Activated naive CD8-positive, alpha-beta T cell treated with anti-CD3 and anti-CD28 coated beads, Interleukin-2, amount 10 ng/mL, durations not matched to agents 7 days and 5 days (primary cell): ENCODE measurements at places on chromosomes 13 and 19.

DNA sequence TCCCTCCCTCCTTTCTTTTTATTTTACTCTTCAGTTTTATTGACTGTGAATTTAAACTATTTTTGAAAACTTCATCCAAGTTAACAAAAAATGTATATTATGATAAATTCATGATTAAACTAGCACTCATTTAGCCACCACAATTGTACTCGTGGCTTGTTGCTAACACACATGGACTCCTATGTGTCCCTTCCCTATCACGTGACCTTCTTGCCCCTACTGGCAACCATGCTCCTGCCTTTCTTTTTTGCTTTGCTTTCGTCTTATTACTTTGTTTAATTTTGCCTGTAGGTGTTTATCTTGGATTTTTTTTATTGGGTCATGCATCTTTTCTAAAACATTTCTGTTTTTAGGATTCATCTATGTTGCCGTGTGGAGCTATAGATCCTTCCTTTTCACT is 8.2 kb downstream of the CLC start:
- DNase-seq = no peak

DNA sequence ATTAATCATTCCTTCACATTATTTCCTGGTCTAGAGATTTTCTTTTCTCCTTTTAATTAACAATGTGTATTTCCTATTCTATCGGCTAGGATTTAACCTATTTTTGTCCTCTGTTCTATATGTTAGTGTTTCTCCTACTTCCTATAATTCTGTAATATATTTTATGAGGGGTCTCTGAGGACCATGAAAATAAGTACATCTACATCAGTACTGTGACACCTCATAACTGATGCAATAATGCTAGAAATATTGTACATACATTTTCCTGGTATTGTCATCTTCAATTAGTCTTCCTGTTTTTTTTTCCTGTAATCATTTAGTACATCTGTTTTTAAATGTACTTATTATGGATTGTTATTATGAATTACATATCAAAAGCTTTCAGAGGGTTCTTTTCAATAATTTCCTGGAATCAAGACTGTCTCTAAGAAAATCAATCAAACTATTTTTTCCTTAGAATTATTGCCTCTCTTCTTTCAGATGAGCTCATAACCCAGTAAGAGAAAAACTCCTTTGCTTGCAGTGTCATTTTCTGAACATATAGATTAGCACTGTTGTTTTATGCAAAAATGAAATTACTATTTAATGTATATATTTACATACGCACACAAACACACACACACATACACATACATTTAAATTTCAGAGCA is 1004.3 kb downstream of the SLITRK5 start:
- DNase-seq = no peak

DNA sequence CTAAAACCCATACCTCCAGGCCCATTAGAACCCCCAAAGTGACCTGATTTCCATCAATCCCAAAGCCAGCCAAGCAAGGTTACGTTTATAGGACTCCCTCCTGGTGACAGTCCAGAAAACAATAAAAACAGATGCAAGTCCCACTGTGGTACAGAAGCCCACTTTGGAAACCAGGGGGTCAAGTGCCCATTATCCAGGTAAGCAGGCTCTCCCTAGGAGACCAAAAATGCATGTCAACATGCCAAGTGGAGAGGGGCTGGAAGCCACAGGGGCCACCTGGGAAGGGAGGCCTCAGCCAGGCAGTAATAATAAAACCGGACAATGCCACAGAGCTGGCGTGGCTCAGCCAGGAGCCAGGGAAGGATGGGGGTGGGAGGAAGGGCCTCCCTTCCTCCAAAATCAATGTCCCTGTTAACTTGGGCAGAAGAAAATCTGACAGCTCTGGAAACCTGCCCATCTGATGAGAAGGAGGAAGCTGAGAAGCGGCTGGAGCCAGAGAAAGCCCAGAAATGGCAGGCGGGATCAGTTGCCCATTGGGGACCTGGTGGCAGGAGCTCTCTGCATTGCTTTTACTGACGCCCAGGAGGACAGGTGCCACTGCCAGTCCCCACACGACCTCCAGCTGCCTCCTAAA is 160.4 kb downstream of the ZIC5 start:
- no peak for DNase-seq

GRCh38 chr13:68506888-68507551 is 1276.9 kb upstream of the PCDH9 start:
- no peak for DNase-seq

DNA sequence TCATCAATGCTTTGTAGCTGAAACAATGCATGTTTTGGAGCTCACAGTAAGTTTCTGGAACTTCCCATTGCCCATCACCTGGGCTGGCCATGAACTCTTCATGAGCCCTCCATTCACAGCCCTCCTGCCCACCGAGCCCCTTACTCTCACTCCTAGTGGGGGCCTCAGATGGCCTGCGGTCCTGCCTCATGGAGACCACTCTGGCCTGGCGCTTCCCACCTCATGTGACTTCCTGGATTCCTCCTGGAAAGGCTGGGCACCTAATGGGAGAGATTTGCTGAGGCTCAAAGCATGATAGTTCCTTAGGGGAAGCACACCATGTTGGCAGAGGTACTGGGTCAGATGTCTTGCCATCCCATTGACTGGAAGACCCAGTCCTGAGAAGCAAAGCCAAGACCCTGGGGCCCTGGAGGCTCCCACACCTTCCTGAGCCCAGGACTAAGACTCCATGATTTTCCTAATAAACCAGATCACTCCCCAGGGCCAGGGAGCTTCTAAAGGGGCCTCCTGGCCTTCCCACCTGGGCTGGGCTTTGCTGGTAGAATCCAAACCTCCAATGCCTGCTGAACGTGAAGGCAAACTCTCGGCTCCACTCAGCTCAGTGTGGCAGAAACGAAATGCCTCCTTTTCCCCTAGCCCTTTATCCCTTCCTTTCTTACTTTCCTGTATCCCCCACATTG is 49.4 kb upstream of the ZNF536 start:
- DNase-seq = no peak

DNA sequence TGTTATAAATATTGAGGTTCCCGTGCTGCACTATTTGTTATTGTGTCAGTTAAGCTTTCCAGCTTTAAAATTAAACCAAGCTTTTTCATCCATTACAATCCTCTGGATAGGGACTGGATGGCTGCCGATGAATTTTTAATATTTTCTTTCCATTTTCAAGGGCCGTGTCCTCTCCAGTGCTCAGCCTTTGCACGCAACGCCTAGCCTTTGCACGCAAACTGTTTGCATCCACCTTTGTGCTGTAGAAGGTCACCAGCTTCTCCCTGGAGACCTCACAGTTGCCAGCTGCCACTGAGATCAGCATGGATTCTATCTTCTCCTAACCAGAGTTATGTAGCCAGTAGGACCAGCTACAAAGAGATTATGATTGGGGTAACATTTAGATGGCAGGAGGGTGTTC is 240.5 kb downstream of the SLC7A1 start:
- DNase-seq = no peak

DNA sequence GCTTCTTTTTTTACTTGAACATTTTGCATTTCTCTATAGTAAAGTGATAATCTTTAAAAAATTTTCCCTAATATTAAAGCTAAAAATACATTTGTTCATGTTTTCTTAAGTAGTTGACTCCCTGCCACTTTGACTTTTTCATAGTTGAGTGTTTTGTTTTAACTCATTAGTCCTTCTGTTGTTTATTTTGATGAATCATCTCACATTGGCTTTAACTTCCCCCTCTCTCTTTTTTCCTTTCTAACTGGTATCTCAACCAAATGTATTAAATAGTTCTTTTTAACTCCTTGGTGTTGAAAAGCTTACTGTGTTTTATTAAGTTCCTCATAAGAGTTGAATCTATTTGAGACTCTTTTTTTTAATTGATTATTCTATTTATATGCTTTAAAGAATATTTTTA is 2.8 kb downstream of the TNFSF13B start:
- DNase-seq = no peak
